ENCODE measurements at places on chromosomes 1 and 21. TPM values are rescaled to one million over a fixed set of nuclear protein-coding genes. Genes with fewer than 3 reads are reported as not detected.

GRCh38 chr1:3033040-3033789 is 11.9 kb downstream of the ACTRT2 start:
- no peak for DNase-seq

GRCh38 chr1:173408886-173409285 is 68.2 kb upstream of the PRDX6 start:
- no peak for DNase-seq

DNA sequence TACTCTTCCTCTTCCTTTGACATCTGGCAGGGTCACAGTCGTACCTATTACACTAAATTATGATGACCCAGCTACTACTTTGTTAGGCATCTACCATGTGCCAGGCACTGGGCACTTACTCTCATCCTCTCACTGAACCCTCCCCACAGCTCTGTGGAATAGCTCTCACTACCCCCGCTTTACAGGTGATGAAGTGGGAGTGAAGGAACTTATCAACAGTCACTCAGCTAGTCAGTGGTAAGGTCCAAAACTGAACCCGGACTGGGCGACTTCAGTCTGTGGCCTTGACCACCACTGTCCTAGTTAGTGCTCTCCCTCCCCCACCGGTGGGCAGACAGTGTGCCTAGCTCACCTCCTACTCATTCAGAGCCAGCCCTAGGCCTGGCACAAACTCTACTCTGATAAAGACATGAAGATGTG is 12.3 kb downstream of the ADGRB2 start:
- no peak for DNase-seq

GRCh38 chr1:231419147-231419546 is 2.9 kb downstream of the EGLN1 start:
- no peak for DNase-seq

DNA sequence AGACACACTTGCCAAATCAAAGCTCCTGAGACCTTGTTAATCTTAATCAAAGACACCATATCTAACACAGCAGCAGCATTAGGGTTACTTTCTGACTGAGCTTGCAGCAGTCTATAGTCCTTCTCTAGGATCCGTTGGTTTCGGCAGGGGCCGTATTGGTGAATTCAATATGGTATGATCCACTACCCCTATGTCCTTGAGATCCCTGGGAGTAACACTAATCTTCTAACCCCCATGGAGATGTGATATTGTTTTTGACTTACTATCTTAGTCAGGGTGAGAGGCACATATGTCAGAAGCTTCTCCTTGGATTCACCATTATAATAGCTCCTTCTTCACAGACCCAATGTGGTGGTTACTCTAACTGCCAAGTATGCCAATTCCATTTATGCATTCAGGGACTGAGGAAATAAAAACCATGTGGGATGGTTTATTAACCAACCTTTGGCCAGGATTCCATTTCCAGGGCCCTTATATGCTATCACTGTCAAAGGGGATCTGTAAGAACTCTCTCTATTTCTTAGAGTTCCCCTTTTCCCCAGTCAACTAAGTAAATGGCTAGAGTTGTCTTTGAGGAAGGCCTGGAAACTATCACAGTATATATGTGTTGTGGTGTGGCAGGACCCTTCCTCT is 673.6 kb upstream of the USP24 start:
- no peak for DNase-seq

GRCh38 chr1:8095584-8095983 is 69.5 kb upstream of the ERRFI1 start:
- no peak for DNase-seq

DNA sequence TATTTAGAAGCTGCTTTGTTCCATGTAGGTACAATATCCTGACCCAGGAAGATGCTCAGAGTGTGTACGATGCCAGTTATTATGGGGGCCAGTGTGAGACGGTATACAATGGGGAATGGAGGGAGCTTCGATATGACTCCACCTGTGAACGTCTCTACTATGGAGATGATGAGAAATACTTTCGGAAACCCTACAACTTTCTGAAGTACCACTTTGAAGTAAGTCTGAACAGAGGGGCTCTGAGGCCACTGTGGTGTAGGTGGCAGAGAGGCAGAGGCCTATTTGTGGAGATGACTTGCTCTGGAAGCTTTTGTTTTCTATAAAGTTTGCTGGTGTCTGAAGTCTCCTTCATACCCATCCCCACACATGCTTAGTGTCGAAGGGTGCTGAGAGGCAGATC is 26.8 kb downstream of the C8A start:
- DNase-seq, result no peak

DNA sequence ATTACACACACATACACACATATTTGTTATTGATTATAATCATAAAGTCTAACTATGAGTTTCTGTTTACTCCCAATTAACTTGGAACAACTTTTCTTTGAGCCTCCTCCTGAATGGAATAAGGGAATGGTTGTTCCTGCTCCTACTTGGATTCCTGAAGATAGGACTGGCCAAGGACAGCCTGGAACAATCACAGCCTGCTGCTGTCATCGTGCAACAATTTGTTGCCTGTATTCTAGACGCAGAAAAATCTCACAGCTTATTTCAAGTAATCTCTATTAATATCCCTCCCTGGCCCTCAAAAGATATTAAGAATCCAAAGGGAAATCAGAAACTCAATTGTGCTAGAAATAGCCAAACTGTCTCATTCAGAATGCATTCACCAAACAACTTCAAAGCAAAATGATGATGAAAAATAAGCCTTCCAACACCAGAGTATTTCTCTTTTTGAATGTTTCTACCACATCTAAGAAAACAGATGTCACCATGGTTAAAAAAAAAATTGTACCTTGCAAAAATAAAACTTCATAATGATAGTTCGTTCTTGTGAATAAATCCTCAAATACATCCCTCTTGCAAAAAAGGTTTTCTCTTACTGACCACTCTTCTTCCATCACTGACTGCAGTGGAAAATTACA is 30.9 kb downstream of the RCAN1 start:
- DNase-seq, result no peak

DNA sequence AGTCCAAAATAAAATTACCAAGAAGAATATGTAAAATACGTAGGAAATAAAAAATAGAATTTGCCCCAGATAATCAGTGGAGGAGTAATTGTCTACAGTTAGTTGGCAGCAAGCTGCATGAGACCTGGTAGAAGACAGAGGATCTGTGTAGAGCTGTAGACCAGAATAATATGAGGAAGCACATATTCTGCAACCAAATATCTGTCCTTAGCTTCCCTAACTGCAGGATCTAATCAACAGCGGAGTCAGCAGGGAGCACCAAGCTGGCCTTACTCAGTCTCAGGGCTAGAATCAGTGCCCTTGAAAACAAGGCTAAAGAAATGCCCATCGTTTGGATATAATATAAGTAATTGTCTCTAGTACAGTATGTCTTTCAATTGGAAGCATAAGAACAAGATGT is 6.1 kb upstream of the GCSAML start:
- no peak for DNase-seq

- no peak for DNase-seq
Measured at GRCh38 chr1:178048426-178048825, 45.5 kb upstream of the RASAL2 start.

- no peak for DNase-seq
Measured at GRCh38 chr1:1026599-1027413, 6.9 kb downstream of the AGRN start.

The GBP6 gene
- total RNA-seq, result not detected

The MYCL gene
- 15.4 TPM for total RNA-seq

The ST6GALNAC3 gene
- 13.3 TPM for total RNA-seq

The GUCA2A gene
- 1,178 TPM for total RNA-seq

The OR2L8 gene
- not detected for total RNA-seq

The NUDT4B gene
- 1.3 TPM for total RNA-seq
